ENCODE measurements at places on chromosomes 6 and 20.
A peak's percentile ranks its signal among the peaks of the same experiment; 100 is the strongest.

GRCh38 chr6:46652232-46652602, 401 bp downstream of the CYP39A1 start:
- no peak for DNase-seq

DNA sequence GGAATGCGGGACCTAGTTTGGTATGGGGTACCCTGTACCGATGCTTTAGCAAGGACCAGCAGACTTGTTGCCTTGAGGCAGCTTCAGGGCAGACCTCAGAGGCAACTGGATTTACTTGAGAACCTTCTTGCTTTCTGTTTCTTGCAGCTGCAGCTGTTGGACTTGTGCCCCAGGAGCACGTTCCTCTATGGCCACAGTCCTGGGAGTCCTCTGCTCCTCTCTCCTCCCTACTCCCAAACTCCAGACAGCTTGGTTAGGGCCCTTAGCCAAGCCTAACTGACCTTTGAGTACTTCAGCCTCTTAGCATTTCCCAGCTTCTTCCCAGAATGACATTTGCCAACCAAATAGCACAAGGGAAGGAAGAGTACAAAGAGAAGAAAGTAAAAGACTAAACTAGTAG, 34.7 kb downstream of the GHRH start:
- DNase-seq: no peak

- no peak for DNase-seq
Observed at GRCh38 chr6:124494956-124495664, 467.1 kb upstream of the RNF217 start.

DNA sequence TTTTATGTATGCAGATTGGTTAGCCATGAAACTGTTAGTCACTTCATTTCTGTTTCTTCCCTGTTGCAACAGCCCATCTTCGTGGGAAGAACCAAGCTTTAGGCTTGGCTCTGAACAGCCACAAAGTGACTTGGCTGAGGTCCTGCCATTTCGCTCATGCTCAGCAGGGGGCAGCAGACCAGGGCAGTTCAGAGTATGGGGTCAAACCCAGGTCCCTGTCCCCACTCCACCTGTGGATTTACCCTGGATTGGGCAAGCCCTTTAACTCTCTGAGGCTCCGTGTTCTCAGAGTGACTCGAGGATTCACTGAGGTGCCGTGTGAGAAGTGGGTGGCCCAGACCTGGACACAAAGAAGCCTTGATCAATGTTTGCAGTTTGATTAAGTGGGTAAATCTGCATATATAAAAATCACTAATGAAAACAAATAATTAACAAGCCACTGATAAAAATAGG, 19.8 kb upstream of the MAP1LC3A start:
- DNase-seq: peak; percentile 43
